DND-41 (cell line): ENCODE measurements at places on chromosomes 11 and 22.

DNA sequence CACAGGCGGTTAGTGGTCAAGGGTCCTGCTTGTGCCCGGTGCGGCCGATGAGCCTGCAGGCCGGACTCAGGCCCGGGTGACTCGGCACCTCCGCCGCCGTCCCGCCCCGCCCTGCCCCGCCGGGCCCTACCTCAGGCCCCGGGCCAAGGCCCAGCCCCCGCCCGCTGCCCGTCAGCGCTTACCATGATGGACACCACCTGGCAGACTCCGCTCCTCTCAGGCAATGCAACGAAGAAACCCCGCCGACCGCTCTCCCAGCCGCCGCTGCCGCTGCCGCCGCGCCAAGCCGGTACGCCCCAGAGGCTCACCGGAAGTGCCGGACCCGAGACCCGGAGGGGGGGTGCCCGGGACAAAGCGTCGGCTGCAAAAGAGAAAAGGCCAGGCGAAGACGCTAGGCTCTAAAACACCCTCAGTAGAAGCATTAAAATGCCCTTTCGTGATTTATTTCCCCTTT, at the start of gene UFD1:
Gene UFD1 (minus strand): TSS at position 293 of the 454 bp plus-strand sequence. CDS start 108 bp downstream, at position 185.
- DNase-seq: peak; percentile 85

DNA sequence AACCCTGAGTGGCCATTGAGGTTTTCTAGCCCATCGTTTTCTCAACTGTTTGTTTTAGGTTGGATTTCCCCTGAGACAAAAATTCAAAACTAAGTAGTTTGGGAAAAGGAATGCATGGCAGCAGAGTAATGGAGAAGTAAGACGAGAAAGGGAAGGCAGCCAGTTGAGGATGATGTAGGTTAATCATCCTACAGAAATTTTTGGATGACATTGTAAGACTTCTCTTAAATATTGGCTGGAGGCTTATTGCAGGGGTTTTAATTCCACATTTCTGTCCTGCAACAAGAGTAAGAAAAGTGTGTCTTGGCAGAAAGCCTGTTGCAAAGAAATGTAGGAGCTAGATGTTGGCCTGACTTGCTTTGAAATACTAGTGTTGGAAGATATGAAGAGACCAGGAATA, 308.8 kb downstream of the LUZP2 start:
- DNase-seq: no peak

DNA sequence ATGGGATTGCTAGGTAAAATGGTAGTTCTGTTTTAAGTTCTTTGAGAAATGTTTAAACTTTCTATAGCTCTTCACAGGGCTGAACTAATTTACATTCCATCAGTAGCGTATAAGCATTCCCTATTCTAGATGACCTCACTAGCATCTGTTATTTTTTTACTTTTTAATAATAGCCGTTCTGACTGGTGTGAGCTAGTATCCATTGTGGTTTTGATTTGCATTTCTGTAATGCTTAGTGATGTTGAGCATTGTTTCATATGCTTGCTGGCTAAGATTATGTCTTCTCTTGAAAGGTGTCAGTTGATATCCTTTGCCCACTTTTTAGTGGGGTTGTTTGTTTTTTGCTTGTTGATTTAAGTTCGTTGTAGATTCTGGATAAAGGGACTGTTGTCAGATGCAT, 35.9 kb downstream of the MMP27 start:
- DNase-seq: no peak

DNA sequence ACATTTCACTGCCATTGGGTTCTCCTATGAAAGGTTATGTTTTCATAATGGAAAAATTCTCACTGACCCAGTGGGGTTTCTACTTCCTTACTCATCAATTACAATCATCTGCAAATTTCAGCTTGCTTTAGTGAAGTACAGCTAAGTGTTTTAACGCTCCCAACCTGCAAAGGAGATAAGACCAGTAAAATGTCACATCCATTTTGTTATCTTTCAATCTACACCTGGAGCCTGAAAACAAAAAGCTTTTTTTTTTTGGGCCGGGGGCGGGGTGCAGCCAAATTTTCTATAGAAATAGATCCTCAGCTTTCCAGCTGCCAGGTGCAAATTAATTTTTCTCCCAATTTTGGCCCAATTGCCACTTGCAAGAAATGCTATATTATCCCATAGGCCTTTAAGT, 40.6 kb downstream of the CADM1 start:
- DNase-seq: no peak

GRCh38 chr22:31295360-31295759, 3.1 kb upstream of the PIK3IP1 start:
- DNase-seq: no peak

DNA sequence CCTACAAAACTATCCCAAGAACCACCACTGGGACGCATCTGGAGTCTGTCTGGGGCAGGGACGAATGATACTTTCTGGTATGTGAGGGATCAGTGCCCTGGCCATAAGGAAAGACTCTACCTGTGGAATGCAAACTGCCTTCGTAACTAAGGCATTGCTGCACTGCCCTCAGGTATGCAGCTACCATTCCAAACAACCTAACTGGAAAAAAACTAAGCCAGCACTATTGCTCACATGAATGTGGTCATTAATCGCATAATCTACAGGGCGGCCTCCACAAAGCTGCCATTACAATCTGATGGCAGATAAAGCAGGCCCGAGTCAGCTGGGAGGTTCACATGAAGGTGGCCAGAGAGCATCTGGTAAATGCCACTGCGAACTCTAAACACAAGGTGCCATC, 3.9 kb downstream of the PACSIN2 start:
- DNase-seq: no peak

DNA sequence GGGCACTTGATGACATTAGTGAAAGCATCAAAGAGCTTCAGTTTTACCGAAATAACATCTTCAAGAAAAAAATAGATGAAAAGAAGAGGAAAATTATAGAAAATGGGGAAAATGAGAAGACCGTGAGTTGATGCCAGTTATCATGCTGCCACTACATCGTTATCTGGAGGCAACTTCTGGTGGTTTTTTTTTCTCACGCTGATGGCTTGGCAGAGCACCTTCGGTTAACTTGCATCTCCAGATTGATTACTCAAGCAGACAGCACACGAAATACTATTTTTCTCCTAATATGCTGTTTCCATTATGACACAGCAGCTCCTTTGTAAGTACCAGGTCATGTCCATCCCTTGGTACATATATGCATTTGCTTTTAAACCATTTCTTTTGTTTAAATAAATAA, 10.6 kb downstream of the REXO2 start:
- no peak for DNase-seq

DNA sequence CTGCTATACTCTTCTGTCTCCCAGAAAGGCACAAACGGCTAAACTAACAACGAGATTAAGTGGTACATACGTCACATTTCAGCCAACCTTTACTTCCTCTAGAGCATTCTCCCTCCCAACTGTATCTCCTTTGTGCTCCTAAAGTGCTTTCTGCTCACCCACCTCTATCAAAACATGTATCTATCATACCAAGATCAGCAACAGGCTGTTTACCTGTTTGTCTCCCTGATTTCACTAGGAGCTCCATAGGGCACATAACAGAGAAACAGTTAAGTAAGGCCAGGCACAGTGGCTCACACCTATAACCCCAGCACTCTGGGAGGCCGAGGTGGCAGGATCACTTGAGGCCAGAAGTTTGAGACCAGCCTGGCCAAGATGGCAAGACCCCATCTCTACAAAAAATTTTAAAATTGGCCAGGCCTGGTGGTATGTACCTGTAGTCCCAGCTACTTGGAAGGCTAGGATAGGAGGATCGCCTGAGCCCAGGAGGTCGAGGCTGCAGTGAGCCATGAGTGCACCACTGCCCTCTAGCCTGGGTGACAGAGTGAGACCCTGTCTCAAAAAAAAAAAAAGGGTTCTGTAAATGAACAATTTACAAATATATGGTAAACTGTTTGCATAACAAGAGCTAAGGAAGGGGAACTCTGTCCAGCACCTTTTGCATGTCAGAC, 2.8 kb downstream of the NDUFC2 start:
- no peak for DNase-seq

DNA sequence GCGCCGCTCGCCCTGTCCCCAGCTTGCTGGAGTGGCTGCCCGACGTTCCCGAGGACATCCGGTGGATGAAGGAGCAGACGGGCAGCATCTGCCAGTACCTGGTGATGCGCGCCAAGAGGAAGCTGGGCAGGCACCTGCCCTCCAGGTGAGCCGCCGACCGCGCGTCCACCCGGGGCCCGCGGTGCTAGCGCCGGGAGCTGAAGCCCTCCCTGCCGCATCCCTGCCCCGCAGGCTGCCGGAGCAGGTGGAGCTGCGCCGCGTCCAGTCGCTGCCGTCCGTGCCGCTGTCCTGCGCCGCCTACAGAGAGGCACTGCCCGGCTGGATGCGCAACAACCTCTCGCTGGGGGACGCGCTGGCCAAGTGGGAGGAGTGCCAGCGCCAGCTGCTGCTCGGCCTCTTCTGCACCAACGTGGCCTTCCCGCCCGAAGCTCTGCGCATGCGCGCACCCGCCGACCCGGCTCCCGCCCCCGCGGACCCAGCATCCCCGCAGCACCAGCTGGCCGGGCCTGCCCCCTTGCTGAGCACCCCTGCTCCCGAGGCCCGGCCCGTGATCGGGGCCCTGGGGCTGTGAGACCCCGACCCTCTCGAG, 3.3 kb upstream of the CRACR2B start:
- no peak for DNase-seq

DNA sequence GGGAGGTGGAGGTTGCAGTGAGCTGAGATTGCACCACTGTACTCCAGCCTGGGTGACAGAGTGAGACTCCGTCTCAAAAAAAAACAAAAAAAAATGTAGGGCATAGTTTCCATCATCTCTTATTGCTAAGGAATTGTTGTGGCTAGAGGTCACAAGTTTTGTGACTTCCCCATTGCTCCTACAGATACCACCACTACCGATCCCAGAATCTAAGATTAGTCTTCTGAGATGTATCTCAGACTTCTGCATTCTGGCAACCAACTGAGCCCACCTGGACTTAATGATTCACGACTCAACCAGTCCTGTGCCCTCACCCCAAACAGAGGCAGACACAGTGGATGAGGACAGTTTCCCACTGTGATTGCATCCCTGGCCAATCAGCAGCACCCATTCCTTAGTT, 148.9 kb downstream of the NECTIN1 start:
- DNase-seq: no peak

- DNase-seq: no peak
Measured at GRCh38 chr22:37725551-37726240, 28.8 kb downstream of the TRIOBP start.

GRCh38 chr11:64928957-64929356, 4.5 kb downstream of the PPP2R5B start:
- DNase-seq: no peak

DNA sequence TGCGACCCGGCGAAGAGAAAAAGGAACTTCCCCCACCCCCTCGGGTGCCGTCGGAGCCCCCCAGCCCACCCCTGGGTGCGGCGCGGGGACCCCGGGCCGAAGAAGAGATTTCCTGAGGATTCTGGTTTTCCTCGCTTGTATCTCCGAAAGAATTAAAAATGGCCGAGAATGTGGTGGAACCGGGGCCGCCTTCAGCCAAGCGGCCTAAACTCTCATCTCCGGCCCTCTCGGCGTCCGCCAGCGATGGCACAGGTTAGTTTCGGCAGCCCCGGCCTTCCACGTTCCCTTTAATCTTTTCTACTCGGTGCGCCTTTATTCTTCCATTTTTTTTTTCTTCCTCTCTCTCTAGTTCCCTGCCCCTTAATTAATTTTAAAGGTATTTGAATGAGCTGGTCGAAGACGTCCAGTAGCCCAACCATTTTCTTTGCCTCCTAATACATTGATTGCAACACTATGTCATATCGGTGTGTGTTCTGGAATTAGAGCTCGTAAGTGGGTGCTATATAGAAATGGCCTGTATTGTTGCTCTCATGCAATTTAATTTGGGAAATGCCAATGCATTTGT, 537 bp downstream of the EP300 start:
- DNase-seq: peak; percentile 34

GRCh38 chr22:17998913-17999312, 25.4 kb downstream of the MICAL3 start:
- no peak for DNase-seq

DNA sequence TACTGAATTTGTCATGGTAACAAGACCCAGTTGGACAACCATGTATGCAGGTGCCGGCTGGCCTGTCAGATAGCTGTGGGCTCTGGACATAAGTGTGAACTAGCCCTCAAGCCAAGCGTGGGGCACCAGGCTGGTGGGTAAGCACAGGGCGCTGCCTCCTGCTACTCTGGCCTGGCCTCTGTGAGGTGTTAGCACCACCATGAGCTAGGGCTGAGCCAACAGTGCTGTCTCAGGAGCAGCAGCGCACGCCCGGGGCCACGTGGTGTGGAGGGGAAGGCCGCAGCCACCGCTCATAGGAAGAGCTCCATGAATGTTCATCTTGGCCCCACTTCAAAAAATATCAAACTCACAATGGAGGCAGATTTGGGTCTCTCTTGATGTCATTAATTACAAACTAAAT, 35.3 kb upstream of the GNB1L start:
- DNase-seq: no peak

GRCh38 chr11:81484196-81484595, 1249.5 kb downstream of the FAM181B start:
- DNase-seq: no peak

GRCh38 chr11:110773442-110773841, 61.2 kb upstream of the ARHGAP20 start:
- DNase-seq: no peak

DNA sequence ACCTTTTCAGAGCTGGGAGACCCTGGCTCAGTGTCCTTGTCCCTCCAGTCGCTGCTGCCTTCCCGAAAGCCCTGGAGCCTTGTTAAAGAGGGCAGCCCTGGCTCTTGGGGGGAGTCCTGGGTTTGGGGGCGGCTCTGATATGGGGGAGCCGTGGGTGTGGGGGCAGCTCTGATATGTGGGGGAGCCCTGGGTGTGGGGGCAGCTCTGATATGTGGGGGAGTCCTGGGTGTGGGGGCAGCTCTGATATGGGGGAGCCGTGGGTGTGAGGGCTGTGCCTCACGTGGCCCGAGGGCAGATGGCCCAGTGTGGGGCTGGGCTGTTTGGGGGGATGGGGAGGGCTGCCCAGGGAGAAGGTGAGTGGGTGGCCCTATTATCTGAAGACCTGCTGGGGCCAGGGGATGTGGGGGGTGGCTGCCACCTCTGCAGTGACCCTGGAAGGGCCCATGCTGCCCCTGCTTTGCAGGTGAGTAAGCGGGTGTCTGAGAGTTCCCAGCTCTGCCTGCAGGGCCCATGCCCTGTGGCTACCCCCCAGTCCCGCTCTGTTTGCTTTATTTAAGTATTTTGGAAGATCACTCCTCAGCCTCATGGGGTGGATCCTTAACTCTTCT, 30.9 kb upstream of the GRAMD4 start:
- no peak for DNase-seq

- no peak for DNase-seq
Measured at GRCh38 chr11:113179181-113179704, 135.1 kb upstream of the TTC12 start.
